ENCODE measurements at places on chromosomes 6 and 20. TPM values are rescaled to one million over a fixed set of nuclear protein-coding genes. Genes with fewer than 3 reads are reported as not detected.

TMEM14C gene
- total RNA-seq = 122 TPM

SGK2 gene
- not detected for total RNA-seq

TAAR2 gene
- total RNA-seq = not detected

COL9A1 gene
- 0.20 TPM for total RNA-seq

DUSP15 gene
- total RNA-seq = 3.7 TPM

MCM9 gene
- total RNA-seq = 4.4 TPM

QKI gene
- 474 TPM for total RNA-seq

ARMH2 gene
- total RNA-seq = not detected

MOCS1 gene
- 25.5 TPM for total RNA-seq

FAM83D gene
- 0.56 TPM for total RNA-seq

PPP1R18 gene
- 23.5 TPM for total RNA-seq

SAMD5 gene
- total RNA-seq = 0.88 TPM

TRIM31 gene
- not detected for total RNA-seq

UNC93A gene
- total RNA-seq = not detected

PLCB1 gene
- 4.7 TPM for total RNA-seq

TPD52L2 gene
- total RNA-seq = 65.1 TPM

RNF217 gene
- 21.4 TPM for total RNA-seq

STXBP5 gene
- total RNA-seq = 14.5 TPM

GNAS-AS1 gene
- total RNA-seq = not detected

ASCC3 gene
- 11.3 TPM for total RNA-seq

OLIG3 gene
- not detected for total RNA-seq

FAM83B gene
- 0.27 TPM for total RNA-seq

SCGN gene
- total RNA-seq = 1.1 TPM

METTL24 gene
- total RNA-seq = 0.61 TPM

ADGRB3 gene
- 1.3 TPM for total RNA-seq

CTNNBL1 gene
- 54.5 TPM for total RNA-seq

CTAGE9 gene
- not detected for total RNA-seq

MATN4 gene
- total RNA-seq = not detected

MAS1 gene
- 0.08 TPM for total RNA-seq

PRKN gene
- 20.8 TPM for total RNA-seq

RUNX2 gene
- 2.7 TPM for total RNA-seq

SNAP25 gene
- total RNA-seq = not detected

HAO1 gene
- total RNA-seq = not detected

BMP6 gene
- 1.7 TPM for total RNA-seq

ZSCAN16 gene
- 2.3 TPM for total RNA-seq

RFX6 gene
- not detected for total RNA-seq

HTR1E gene
- total RNA-seq = not detected

CST4 gene
- total RNA-seq = not detected

ELOVL4 gene
- total RNA-seq = 0.09 TPM

FUT9 gene
- not detected for total RNA-seq

MLN gene
- not detected for total RNA-seq

LAMA5 gene
- total RNA-seq = 90.8 TPM

EPB41L1 gene
- total RNA-seq = 11.2 TPM

AIF1 gene
- total RNA-seq = 10.4 TPM

PRDM13 gene
- total RNA-seq = not detected

CLPSL1 gene
- not detected for total RNA-seq

GPR63 gene
- 0.67 TPM for total RNA-seq

MLIP gene
- total RNA-seq = 385 TPM

ABHD12 gene
- total RNA-seq = 23.1 TPM

LTA gene
- total RNA-seq = not detected

IMPG1 gene
- not detected for total RNA-seq

IYD gene
- total RNA-seq = 0.12 TPM

PAX1 gene
- total RNA-seq = not detected

KCNS1 gene
- total RNA-seq = 0.38 TPM

KIF6 gene
- 0.51 TPM for total RNA-seq

PHACTR1 gene
- total RNA-seq = 64.0 TPM

Measured in heart left ventricle (tissue), 16 donors.